ENCODE measurements at places on chromosomes 3 and 15. TPM values are rescaled to one million over a fixed set of nuclear protein-coding genes. Genes with fewer than 3 reads are reported as not detected.

The GAP43 gene
- not detected for total RNA-seq

The DNAH1 gene
- total RNA-seq = 9.2 TPM

The ACVR2B gene
- total RNA-seq = 6.9 TPM

The RPP25 gene
- total RNA-seq = 7.2 TPM

The PRR20G gene
- total RNA-seq = not detected

The NR2F2 gene
- total RNA-seq = not detected

The ALPK3 gene
- total RNA-seq = 0.04 TPM

The ARHGEF26 gene
- not detected for total RNA-seq

The KLHL6 gene
- total RNA-seq = 32.6 TPM

The BUB1B gene
- total RNA-seq = 79.6 TPM

The CXCR6 gene
- total RNA-seq = 3.2 TPM

The MYL3 gene
- total RNA-seq = not detected

The GOLGA8G gene
- total RNA-seq = not detected

The ACOX2 gene
- total RNA-seq = not detected

The GPR62 gene
- not detected for total RNA-seq

The MYO5C gene
- 1.9 TPM for total RNA-seq

The GPR171 gene
- total RNA-seq = 91.8 TPM

The RAMAC gene
- total RNA-seq = 18.2 TPM

The IMPG2 gene
- total RNA-seq = 0.13 TPM

The OR5H2 gene
- not detected for total RNA-seq

The GPR149 gene
- total RNA-seq = not detected

The RHCG gene
- total RNA-seq = not detected

The LRRC28 gene
- 14.0 TPM for total RNA-seq

The DGKG gene
- 0.36 TPM for total RNA-seq

The DTWD1 gene
- 21.4 TPM for total RNA-seq

The MST1 gene
- 11.8 TPM for total RNA-seq

The VEPH1 gene
- not detected for total RNA-seq

The LRRIQ4 gene
- total RNA-seq = 0.18 TPM

The CATSPER2 gene
- 6.6 TPM for total RNA-seq

The SLCO3A1 gene
- total RNA-seq = 4.8 TPM

The SLC24A5 gene
- not detected for total RNA-seq

The ZNF385D gene
- total RNA-seq = not detected

Measured in activated CD8-positive, alpha-beta T cell treated with anti-CD3 and anti-CD28 coated beads for 36 hours (primary cell).